ENCODE measurements at places on chromosomes 7 and 10.

DNA sequence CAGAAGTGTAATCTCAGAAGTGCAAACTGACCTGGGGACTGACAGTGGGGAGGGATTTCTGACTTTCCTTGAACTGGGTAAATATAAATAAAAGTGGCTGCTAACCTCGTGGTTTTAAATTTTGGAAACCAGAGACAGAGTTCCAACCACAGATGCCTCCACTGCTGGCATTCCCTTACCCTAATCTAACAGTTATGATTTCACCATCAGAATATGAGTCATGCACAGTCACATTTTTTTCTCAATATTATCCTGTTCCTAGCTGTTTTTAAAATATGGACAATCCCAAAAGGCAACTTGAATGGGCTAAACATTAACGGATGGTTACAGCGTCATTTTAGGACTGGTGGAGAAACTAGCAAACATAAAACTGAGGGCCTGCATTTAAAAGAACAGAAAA lies 264.3 kb upstream of the INHBA start:
- DNase-seq: no peak

- no peak for DNase-seq
Observed at GRCh38 chr10:106565546-106565945, 599.0 kb downstream of the SORCS1 start.

- no peak for DNase-seq
Observed at GRCh38 chr7:91291902-91292301, 27.7 kb downstream of the FZD1 start.

- DNase-seq: no peak
Observed at GRCh38 chr10:28111712-28112111, 112.8 kb upstream of the ODAD2 start.

GRCh38 chr7:80974396-80975358 lies 55.8 kb upstream of the SEMA3C start:
- no peak for DNase-seq

DNA sequence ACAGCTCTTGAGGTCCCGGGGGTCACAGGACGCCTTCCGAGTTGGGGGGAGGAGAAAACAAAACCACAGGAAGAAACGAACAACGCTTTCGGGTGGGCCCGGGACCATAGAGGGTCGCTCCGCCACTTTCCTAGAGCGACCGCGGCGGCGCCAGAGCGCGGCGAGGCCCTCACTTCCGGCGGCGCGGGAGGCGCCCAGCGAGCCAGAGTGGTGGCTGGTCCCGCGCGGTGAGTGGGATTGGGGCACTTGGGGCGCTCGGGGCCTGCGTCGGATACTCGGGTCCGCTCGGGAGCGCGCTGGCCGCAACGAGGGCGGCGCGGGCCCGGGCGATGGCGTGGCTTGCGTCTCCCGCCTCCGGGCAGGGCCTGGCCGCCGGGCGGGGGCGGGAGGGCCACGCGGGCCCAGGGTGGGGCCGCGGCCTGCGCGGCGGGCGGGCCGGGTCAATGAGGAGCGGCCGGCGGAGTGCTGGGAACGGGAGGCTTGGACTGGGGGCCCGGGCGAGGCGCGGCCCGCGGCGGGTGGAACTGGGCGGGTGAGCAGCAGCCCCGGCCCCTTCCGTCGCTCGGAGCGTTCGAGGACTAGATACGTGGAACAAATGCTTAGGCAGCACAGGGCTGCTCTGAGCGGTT lies at the start of gene ZNF22:
ZNF22 (plus strand) TSS at position 172 of the 629 bp plus-strand sequence. CDS start 2,446 bp downstream, outside the sequence.
- peak; percentile 54 for DNase-seq

DNA sequence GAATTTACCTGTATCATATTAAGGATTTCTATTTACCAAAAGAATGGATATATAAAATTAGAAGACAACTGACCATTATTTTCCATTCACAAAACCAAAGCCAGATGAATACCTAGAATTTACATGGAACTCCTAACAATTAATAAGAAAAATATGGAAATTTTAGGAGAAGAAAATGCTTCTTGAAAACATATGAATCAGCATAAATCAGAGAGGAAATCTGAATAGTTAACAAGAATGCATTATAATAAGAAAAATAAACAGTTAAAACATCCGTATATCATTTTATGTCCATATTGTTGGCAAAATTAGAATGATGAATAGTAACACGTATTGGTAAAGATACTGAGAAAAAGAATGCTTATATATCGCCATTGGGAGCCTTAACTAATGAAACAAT lies 505.5 kb downstream of the NEBL start:
- no peak for DNase-seq

DNA sequence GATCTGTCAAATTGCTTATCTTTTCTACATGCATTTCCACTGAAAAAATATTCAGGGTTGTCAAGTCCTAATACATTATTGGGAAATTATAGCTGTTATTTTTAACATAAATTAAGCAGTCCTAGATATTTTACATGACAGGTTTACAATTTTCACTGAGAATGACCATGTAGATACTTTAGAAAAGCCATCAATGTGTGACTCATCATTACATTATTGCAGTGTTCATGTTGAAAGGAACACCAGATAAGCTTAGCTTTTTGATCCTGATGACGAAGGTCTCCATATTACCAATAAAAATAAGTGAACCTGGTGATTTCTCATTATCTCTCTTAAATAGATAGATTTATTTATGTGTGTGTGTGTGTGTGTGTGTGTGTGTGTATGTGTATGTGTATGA lies 529.5 kb upstream of the PCDH15 start:
- DNase-seq: no peak

DNA sequence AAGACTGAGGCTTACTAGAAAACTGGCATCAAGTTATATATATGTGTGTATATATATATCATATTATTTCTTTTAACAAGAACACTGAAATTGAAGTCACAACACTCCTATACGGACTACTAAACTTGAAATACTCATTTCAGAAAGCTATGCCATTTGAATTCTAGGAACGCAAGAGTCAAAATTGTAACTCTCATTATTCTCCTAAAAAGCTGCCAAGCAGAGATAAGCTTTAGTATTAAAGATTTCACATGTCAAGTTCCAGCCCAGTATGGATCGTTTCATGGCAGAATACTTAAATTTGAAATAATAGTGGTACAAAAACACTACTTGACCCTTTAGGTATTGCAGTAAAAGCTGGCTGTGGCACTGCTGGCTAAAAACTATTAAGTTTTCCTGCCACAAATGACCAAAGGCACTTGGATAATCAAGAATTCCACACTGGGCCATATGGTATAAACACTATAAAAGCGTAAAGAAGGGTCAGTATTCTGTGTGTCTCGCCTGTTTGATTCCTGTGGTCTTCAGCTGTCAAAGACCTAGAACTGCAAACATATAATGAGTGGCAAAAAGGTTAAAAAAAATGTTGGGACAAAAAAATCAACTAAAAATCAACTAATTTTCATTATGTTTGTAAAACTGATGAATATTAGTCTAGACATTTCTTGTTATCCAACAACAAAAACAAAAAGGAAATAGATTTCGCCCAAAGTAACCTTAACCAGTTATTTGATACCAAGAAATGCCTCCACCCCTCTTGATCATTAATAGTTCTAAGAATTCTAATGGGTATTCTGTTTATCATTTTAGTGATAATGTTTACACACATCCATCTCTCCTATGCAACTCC lies 2.4 kb downstream of the CCDC71L start:
- no peak for DNase-seq

All from stimulated activated naive CD4-positive, alpha-beta T cell treated with Interleukin-2 at 50 U/mL for 16 hours (primary cell).